ENCODE measurements at places on chromosomes 5 and 9.

DNA sequence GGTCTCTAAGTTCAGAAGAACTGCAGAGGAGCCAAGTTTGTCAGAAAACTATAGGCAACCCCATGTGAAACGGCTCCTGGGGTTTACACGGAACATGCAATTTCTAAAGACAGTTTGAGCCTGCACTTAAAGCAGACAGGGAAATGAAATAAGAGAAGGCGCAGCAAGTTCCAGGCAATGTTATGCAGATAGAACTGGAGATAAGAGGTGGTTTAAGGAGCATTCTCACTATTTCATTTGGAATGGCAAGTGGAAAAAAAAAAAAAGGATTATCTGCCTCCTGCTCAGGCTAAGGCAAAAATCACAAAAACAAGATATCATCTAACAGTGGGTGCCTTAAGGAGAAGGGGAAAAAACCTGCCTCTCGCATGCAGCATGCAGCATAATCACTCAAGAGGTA lies 2252.4 kb downstream of the MAT2B start:
- no peak for DNase-seq

DNA sequence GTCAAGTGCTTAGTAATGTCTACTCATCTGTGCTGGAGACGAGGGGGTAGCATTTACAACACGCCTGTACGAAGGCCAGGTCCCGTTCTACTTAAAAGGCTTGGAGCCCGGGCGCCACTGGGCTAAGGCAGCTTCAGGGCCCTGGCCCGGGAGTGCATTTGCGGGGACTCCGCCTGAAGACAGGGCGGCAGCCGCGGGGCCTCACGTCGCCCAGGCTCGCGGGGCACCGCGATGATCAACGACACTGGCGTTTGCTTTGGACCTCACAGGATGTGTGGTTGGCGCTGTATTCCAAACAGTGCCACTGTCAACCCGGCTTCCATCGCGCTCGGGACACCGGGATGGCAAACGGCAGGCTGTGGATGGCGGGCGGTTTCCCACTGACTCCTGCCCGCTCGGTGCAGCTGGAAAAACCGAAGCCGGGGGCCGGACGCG lies 1.1 kb upstream of the TENT4A start:
- DNase-seq, result peak; percentile 39

DNA sequence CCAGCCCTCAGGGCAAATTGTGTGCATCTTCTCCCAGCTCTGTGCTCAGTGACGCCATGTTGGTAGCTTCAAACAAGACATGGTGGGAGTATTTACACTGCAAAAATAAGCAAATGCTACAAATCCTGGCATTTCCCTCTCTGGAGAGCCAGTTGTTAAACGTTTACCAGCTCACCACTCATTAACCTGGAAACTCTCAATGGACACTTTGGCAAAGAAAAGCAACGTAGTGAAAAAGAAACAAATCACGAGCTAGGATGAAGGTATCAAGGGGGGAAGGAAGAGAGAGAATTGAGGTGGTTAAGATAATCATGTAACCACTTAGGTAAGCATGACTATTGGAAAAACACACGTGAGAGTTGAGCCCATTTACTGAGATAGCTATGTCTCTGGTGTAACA lies 72.5 kb downstream of the MRPS30 start:
- DNase-seq, result no peak

GRCh38 chr5:133687212-133688061 lies 75.1 kb upstream of the FSTL4 start:
- no peak for DNase-seq

GRCh38 chr9:93598647-93599241 lies 22.4 kb downstream of the PHF2 start:
- DNase-seq, result no peak

DNA sequence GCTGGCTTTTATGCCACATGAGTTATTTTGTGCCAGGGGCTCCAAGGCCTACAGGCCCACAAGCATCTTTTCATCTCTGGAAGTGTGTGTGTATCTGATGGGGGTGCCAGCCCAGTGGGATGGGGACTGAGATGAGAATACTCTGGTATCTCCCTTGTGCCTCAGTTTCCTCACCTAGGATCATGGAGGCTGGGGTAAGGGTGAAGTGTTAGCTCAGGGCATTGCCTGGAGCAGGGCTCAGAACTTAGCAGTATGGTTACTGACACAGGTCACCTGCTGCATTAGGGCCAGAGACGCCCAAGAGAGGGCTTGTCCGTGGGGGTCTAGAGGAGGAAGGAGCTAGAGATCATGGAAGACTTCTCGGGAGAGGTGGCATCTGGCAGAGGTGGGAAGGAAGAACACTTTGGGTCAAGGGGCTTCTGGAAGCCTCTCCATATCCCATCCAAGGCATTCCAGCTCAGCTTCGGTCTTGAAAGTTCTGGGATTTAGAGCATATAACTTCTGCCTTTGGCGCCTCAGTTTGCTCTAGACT lies 742 bp upstream of the WNK2 start:
- no peak for DNase-seq

- DNase-seq, result no peak
Measured at GRCh38 chr5:116740771-116741170, 166.1 kb upstream of the SEMA6A start.

DNA sequence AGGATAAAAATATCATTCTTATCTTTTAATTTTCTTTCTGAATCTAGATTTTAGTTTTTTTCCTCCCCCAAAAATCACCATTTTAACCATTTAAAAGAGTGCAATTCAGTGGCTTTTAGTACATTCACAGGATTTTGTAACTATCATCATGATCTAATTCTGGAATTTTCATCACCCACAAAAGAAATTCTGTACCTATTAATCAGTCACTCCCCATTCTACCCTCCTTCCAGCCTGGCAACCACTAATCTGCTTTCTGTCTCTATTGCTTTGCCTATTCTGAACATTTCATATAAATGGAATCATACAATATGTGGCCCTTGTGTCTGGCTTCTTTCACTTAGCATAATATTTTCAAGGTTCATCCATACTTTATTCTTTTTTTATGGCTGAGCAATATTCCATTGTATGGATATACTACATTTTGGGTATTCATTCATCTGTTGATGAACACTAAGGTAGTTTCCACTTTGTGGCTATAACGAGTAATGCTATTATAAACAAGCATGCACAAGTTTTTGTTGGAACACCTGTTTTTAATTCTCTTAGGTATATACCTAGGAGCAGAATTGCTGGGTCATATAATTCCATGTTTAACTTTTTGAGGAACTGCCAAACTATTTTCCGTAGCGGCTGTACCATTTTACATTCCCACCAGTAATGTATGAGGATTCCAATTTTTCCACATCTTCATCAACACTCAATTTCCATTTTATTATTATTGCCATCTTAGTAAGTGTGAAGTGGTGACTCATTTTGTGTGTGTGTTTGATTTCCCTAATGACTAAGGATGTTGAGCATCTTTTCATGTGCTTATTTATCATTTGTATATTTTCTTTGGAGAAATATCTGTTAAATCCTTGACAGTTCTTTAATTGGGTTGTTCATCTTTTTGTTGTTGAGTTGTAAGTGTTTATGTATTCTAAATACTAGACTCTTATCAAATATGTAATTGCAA lies 340.3 kb downstream of the CWC27 start:
- DNase-seq, result no peak

- DNase-seq, result no peak
Measured at GRCh38 chr5:103896593-103896992, 334.0 kb upstream of the NUDT12 start.

DNA sequence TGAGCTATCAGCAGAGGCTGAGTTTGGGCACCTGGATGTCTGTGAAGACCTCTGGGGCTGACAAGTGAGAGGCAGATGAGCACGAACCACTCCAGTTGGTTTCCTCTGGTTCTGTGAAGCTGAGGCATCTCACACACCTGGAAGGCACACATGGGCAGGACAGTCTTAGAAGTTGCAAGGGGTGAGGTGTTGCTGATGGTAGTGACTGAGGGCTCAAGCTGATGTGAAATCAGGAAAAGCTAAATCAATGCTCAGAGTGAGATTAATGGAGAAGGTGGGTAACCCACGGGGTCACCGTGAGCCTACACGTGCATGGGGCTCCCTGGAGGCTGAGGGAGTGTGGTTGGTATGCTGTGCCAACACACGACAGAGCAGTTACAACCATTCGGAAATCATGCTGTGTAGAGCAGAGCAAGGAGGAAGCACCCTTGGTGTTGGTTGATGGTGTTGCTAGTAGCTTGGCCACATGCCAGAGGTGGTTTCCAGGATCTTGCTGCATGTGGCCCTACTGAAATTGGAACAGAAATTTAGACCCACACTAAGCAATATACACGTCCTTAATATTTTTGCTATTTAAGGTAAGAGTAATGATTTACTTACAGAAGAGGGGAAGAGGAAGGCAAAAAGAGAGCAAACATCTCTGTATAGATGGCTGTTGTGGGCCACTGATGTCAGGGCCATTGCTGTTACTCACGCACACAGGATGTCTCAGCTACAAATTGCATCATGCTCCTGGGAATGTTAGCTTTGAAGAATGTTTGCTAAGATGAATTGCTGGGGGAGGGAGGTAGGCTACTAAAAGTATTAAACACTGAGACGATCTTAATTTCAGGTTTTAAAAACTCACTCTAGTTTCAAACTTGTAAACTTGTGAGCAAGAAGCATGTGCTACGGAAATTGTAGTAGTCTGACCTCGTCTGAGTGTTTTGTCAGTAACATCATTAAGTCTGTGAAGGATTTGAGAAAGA lies 170.5 kb downstream of the ARHGEF28 start:
- no peak for DNase-seq

DNA sequence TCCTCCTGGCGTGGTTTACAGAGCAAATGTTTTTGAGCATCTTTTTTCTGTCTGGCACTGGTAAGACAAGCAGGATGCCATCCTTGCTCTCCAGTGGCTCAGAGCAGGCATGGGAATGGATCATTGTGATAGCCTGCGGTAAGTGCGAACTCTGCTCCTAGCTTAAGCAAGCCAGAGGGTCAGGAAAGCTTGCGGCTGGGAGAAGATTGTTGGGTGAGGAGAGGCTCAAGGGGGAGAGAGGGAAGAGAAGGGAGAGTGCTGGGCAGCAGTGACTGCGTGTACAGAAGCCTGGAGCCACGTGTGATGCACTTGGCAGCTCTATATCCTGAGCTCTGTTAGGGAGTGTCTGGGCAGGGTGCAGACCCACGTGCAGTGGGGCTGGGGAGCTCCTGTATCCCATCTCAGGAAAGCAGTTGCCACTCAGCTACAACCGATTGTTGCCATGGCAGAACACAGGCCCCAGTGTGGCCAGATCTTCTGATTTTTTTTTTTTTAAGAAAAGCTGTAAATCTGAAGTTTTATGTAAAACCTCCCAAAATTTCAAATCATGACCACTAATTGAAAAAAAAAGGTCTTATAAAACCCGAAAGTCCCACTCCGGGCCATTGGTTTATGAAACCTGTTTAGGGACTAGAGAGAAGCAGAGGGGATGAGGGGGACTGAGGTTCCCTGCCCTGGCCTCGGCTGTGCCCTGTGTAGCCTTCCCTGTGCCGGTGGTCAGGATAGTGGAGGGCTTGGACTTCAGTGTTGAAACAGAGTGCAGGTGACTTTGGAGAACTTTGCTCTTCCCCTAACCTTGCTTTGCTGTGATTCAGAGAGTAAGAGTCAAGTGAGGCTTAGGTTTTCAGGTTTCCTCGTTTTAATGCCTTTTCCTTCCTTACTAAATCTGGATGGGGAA lies 67.3 kb downstream of the ZNF618 start:
- no peak for DNase-seq

GRCh38 chr5:178487911-178488600 lies 102.1 kb downstream of the COL23A1 start:
- DNase-seq, result no peak

DNA sequence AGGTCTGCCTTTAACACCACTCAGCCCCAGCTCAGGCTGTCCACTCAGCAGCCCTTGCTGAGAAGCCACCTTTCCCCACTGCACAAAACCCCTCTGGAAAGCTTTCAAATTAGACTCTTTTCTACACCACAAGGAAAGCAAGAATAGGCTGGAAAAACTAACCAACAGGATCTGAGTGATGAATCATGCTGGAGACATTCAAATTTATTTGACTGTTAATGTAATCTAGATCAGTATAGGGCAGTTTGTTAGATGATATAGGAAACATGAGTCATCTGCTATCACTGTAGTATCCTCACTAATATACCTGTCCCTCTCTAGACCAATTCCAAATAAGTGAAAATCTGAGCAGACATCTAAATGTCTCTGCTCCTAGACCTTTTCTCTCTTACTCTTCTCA lies 127.8 kb upstream of the PAM start:
- DNase-seq, result no peak

DNA sequence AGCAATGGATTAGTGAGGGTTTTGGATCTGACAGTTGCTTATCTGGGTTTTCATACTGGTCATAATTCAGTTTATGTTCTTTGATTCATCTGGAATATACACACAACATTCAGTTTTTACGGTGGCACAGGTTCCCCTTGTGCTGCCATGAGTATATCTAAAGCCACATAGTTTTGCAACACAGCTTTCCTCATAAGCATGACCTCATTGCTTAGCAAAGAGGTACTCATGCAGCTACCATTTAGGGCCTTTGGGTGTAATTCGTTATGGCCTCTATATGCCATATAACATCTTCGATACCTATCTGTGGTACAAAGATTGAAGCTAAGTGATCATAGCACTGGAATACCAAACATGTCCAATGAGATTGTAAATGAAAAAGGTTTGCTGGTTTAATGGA lies 2.9 kb upstream of the RBM22 start:
- DNase-seq, result no peak

DNA sequence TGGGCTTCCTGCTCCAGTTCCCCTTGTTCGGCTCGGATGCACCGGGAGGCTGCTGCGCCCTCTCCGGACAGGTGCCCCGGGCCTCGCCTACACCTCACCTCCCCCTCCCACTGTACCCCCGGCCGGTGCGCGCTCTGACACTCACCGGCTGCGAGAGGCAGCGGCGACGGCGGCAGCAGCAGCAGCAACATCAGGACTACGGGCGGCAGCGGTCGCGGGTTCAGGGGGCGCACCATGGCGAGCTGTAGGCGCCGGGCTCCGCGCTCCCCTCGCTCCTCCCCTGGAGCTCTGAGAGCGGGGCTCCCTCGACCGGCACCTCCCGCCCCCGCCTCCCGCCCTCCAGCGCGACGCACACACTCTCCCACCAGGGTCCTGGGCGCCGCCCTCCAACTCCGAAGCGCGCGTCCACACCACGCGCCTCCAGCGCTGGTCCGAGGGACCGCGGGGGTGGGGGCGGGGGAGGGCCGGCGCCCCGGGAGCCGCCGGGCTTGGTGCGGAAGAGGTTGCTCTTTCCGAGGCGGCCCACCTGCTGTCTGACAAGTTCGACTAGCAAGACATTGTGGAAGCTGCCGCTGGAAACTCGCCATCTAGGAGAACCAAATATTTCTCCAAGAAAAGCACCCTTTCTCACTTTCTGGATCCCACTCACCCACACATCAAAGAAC lies at the start of gene GFRA3:
GFRA3 (minus strand) TSS at position 433 of the 665 bp plus-strand sequence; CDS start at position 236, 197 bp downstream.
- DNase-seq, result peak; percentile 8

GRCh38 chr9:134365791-134366222 lies 39.6 kb downstream of the RXRA start:
- no peak for DNase-seq

DNA sequence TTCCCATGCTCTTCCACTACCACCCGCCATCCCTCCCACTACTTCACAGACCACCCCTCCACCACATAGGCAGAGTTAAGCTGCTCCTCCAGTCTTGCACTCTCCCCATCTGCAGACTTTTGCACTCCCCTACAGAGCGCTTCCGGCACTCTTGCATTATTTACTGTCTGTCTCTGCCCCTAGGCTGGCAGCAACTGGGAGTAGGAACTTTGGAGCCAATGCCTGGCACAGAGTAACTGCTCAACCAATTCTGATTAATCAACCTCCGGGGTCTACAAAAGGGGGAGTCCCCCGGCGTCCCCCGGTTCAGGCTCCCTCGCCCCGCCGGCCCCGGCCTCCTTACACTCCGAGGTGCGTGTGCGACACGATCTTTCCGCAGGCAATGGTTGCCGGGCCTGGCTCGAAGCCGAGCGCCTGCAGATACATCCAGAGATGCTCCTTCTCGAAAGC lies 498 bp downstream of the HAUS6 start:
- DNase-seq, result peak; percentile 20
